ENCODE measurements at places on chromosomes 3 and 15.

DNA sequence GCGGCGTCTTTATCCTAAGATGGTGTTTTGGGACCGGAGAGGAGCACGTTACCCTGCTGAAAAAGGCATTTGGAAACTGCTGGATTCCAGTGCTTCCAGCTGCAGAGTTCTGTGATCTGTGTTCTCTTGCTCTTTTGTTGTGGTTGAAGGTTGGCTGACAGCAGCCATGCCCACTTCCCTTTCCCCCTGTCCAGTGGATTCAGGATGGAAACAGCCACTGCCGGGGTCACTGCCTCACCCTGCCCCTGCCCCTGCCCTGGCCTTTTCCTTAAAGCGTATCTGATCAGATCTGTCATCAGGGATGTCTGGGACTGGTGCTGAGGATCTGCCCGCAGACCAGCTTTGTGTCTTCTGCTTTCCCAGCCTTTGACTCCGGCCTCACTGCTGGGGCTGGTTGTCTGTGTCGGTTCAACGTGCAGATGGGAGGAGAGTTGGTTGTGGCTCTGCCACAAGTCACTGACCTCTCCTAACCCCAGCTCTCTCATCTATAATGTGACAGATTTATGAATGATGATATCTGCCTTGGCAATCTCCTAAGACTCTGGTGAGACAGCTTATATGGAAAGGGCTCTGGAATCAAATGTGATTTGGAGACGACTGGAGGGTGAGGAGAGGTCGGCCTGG is 219.4 kb upstream of the BHLHE40 start:
- no peak for DNase-seq

GRCh38 chr3:25556447-25556846 is 108.3 kb downstream of the TOP2B start:
- DNase-seq: no peak

DNA sequence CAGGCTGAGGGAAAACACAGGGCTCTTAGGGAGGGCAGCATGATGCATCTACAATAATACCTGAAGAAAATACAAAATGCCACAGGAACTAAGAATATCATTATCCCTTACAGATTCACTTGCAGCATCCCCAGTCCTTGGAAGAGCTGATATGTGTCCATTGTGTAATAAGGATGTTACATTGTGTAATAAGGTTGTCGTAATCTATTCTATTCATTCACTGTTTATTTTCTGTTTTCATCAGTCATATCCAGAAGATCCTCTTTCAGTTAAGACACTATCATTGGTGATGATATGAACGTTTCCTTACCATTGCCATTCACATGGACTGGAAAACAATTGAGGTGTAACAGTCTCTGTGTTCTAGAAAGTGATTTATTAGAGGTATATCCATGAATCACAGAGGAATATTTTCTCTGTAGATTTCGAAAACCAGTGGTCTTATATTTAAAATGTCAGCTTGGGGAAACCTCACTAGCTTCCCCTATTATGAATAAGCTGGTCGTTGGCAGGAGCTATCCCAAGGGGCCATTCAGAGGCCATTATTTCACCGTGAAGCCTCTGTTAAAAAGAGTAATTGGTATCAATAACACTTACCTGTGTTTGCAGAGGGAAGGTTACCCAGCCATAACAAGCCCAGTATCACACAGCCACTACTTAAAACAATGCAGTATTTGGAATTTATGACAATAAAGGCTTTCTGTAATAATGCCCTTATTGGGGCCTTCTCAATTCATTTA is 241.1 kb downstream of the ZNF385D start:
- DNase-seq: no peak

GRCh38 chr3:82262193-82262592 is 500.7 kb upstream of the GBE1 start:
- no peak for DNase-seq

GRCh38 chr3:176296066-176296597 is 901.1 kb downstream of the TBL1XR1 start:
- DNase-seq: peak; percentile 5

GRCh38 chr3:24503616-24504113 is 9.0 kb upstream of the THRB start:
- no peak for DNase-seq

Measured in fibroblast of skin of left biceps (primary cell).